H9 (cell line): ENCODE measurements at places on chromosomes 2 and 18. TPM values are rescaled to one million over a fixed set of nuclear protein-coding genes. Genes with fewer than 3 reads are reported as not detected.

GRCh38 chr2:135063210-135063609 lies 11.1 kb downstream of the RAB3GAP1 start:
- H3K27me3 ChIP-seq = no peaks in the 10 kb centered on the region
- H3K4me3 ChIP-seq = no peak overlapping the region
- peaks cover 38% of the 10 kb centered on the region for H3K36me3 ChIP-seq
- H3K4me1 ChIP-seq = no peaks in the 10 kb centered on the region
- DNase-seq = no peak
- H3K27ac ChIP-seq = no peak overlapping the region

CCDC178 gene
- 0.11 TPM in 1 of 2 replicates, not detected in the other for total RNA-seq

ASXL3 gene
- 0.35 and 0.70 TPM in 2 replicates for total RNA-seq

GRCh38 chr2:2422621-2423020 lies 91.5 kb upstream of the MYT1L start:
- peaks cover 6% of the 10 kb centered on the region; the same call in 1 of the 2 replicates for H3K4me1 ChIP-seq
- no peaks in the 10 kb centered on the region for H3K27me3 ChIP-seq
- H3K27ac ChIP-seq = peak overlapping the region; percentile 2

- no peak overlapping the region for H3K27ac ChIP-seq
- no peak overlapping the region for H3K4me3 ChIP-seq
- H3K27me3 ChIP-seq = no peaks in the 10 kb centered on the region
- DNase-seq = no peak
Measured at GRCh38 chr18:23020555-23021294, 87.6 kb downstream of the RBBP8 start.

DNA sequence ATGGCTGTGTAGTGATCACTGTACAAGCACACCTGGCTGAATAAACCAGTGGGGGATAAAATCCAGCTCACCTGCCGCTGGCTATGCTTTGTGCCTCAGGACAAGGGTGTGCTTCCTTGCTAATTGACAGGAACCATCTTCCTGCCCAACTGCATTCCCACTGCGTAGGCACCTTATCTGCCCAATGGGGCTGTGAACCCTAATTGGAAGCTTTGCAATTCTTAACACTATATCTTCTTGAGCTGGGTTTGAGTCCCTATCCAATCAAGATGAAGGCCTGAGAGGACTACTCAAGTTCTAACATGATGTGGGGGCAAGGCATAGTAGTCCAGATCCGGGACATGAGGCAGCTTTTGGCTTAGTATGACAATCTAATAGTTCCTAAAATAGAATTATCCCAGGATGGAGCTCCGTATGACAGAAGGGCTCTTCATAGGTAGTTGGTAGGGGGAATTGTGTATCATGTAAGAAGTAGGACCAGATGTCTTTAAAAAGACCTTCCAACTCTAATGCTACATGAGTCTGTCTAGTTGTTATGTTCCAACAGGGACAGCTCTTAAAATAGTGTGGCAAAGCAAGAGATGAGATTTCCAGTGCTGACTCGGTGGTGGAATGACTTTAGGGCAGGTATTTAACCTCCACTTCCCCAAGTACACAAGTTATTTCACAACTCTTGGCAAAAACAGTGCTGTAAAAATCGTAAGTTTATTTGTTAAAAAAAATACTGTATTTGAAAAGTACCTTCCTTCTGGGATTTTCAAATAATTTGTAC lies 2.3 kb upstream of the TMEM150A start:
- peaks cover 3% of the 10 kb centered on the region; the same call in 1 of the 2 replicates for H3K4me1 ChIP-seq
- H3K27ac ChIP-seq = no peak overlapping the region
- peaks cover 10% of the 10 kb centered on the region; the same call in 2 of the 3 replicates for H3K36me3 ChIP-seq
- H3K4me3 ChIP-seq = peak overlapping the region; percentile 51; the same call in 2 of the 3 replicates
- H3K27me3 ChIP-seq = no peaks in the 10 kb centered on the region

DNA sequence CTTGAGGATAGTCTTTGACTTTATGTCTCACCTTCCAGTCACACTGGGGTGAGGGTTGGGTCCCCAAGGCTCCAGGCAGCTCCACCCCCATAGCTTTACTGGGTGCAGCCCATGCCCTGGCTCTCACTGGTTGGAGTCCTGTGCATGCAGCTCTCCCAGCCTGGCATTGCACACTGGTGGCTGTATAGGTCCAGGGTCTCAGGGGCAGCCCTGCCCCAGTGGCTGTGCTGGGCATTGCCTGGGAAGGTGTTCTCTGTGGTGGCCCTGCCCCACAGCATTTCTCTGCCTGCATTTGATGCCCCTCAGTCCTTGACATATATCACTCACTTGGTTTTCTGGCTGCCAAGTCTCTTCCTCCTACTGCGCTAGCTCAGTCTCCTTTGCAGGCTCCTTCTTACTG lies 21.2 kb downstream of the MPHOSPH10 start:
- H3K36me3 ChIP-seq = peaks cover 20% of the 10 kb centered on the region; the same call in 2 of the 3 replicates
- no peak for DNase-seq

DNA sequence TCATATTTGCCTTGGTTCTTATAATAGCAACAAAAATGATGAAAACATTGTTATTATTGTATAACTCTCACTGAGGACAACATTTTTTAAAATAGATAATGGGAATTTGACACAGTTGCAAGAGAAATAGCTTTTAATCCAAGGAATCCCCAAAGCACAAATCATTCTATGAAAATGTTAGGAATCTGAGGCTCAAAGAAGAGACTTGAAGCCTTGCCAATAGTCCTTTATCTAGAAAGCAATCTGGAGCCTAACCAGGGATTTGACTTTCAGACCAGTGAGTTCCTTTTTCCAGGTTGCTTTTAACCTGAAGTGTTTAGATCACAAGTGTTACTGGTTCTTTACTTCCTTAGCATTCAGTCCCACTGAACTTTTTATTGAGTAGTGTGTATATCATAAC lies 574.5 kb upstream of the ZEB2 start:
- H3K4me1 ChIP-seq = no peaks in the 10 kb centered on the region
- no peak overlapping the region for H3K27ac ChIP-seq
- H3K27me3 ChIP-seq = no peaks in the 10 kb centered on the region

DNA sequence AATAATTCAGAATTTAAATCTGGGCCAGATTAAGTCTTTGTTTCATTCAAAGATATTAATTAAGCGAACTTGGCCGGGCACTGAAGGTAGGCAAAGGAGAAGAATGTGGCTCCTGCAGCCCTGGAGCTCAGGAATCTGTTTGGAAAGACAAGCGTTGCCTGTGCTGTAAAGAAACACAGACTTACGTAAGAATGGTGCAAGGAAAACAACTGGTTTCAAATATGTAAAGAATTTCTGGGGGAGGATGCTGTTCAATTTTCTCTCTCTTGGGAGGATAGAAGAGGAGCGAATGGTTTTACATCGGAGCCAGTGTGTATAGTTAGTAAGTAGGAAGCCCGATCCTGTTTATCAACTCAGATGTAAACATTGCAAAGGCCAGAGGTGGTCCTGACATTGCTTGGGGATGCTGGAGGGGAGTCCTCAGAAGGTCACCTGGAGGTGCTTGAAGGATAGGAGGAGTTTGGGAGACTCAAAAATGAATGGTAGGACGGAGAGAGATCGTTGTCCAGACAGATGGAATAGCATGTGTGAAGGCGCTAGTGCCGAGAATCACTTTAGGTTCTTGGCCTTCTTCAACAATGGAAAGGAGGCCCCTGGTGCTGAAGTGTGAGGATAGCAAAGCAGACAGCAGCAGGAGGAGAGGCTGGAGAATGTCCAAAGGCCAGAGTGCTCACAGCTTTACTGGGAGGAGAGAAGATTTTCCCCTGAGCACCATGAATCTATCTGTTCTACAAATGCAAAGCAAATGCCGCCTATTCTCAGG lies 456.1 kb downstream of the LPIN1 start:
- no peaks in the 10 kb centered on the region for H3K27me3 ChIP-seq
- H3K36me3 ChIP-seq = no peaks in the 10 kb centered on the region
- DNase-seq = no peak
- H3K4me1 ChIP-seq = no peaks in the 10 kb centered on the region; the same call in 1 of the 2 replicates
- H3K4me3 ChIP-seq = no peak overlapping the region

DNA sequence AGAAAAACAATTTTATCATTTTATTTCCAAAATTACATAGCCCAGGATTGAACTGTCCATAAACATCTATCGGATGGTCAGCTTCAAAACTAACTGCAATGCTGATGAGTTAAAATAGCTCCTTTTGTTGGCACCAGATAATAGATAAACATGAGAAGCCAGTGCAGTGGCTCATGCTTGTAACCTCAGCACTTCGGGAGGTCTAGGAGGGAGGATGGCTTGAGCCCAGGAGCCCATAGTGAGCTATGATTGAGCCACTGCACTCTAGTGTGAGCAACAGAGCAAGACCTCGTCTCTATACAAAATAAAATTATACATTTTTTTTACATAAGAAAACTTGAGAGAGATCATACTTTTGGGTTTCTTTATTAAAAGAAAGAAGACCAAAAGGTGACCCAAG lies 34.6 kb upstream of the IMPA2 start:
- no peaks in the 10 kb centered on the region for H3K27me3 ChIP-seq
- peaks cover 2% of the 10 kb centered on the region; the same call in 1 of the 2 replicates for H3K4me1 ChIP-seq
- no peak for DNase-seq
- no peaks in the 10 kb centered on the region for H3K36me3 ChIP-seq

MSTN gene
- total RNA-seq = not detected in 2 replicates

CEBPZOS gene
- total RNA-seq = 0.64 and 1.5 TPM in 2 replicates

GRCh38 chr2:216083464-216084281 lies 2.0 kb downstream of the TMEM169 start:
- no peaks in the 10 kb centered on the region; the same call in 1 of the 2 replicates for H3K27me3 ChIP-seq
- no peaks in the 10 kb centered on the region; the same call in 1 of the 2 replicates for H3K36me3 ChIP-seq

DNA sequence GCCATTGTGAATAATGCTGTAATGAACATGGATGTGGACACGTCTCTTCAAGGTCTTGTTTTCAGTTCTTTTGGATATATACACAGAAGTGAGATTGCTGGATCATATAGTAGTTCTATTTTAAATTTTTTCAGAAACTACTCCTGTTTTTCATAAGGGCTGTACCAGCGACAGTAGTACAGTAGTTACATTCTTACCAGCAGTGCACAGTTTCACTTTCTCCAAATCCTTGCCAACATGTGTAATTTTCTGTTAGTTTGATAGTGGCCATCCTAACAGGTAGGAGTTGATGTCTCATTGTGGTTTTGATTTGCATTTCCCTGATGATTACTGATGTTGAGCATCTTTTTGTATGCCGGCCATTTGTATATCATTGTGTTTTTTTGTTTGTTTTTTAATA lies 81.7 kb downstream of the EPC2 start:
- DNase-seq = no peak
- H3K4me3 ChIP-seq = no peak overlapping the region
- H3K36me3 ChIP-seq = 0 out of 2 replicates have a peak, but pooled peaks cover 5% of the 10 kb centered on the region
- H3K27ac ChIP-seq = no peak overlapping the region

DNA sequence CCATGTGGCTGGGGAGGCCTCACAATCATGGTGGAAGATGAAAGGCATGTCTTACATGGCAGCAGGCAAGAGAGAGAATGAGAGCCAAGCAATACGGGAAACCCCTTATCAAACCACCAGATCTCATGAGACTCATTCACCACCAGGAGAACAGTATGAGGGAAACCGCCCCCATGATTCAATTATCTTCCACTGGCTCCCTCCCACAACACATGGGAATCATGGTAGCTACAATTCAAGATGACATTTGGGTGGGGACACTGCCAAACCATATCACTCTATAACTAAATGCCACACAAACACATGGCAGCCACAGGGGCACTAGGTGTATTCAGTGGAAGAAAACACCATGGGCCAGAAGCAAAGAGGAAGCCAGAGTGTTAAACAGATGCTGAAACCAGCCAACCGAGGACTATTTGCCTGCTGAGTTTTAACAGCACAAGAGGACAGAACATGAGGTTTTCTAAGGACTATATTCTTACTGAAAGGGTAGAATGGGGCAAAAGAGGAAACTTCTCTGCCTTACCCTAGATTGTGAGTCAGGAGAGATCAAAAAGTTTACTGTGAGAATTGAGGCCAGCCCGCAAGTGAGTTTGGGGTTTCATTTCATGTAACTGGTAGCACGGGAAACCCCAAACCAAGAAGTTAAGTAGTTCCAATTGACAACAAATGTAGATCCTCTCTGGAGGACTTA lies 49.2 kb downstream of the SIGLEC15 start:
- H3K27me3 ChIP-seq = no peaks in the 10 kb centered on the region
- no peak overlapping the region for H3K4me3 ChIP-seq
- H3K27ac ChIP-seq = no peak overlapping the region

DNA sequence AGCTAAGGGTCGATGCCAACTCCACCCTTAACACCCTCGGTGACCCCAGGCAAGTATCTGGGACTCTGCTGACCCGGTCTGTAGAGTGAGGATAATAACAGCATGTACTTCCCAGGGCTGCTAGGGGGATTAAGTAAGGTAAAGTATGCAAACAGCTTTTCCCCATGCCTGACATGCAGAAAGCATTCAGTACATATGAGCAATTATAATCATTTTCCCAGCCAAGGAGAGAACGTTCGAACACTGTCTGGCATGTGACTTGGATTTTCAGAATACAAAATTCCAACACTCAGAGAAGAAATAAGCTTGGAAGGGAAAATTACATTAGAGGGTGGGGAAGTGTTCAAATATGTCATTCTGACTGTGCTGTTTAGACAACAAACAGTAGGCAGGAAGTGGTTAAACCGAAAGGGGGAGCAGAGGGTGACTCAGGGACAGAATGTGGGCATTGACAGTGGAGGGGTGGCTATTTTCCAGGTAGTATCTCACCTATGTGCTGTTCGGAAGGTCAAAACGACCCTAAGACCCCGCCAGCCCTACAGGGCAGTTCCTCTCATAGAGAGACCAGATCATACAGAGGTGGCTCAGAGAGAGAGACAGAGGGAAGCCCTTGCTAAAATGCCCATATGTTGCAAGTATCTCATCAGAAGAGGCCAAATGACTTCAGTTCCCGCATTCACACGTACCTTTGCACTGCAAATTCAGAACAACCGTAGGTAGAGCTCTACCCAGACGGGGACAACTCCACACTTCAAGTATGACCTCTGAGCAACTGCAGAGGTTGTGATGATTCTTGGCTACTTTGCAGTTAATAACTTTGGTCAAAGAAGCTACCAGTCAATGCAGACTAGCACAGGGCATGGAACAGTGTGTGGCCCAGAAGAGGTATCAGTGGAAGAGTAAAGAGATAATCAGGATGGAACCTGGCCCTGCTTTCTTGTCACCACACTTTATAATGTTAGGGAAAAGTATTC lies 14.8 kb downstream of the ASPRV1 start:
- no peak overlapping the region for H3K27ac ChIP-seq
- no peaks in the 10 kb centered on the region for H3K27me3 ChIP-seq
- H3K4me1 ChIP-seq = no peaks in the 10 kb centered on the region
- H3K4me3 ChIP-seq = no peak overlapping the region

- no peak overlapping the region for H3K4me3 ChIP-seq
- no peaks in the 10 kb centered on the region for H3K36me3 ChIP-seq
- H3K4me1 ChIP-seq = no peaks in the 10 kb centered on the region
- H3K27me3 ChIP-seq = no peaks in the 10 kb centered on the region
- no peak overlapping the region for H3K27ac ChIP-seq
Measured at GRCh38 chr2:45813003-45813941, 161.8 kb downstream of the PRKCE start.

- H3K4me3 ChIP-seq = no peak overlapping the region
- H3K27me3 ChIP-seq = no peaks in the 10 kb centered on the region
Measured at GRCh38 chr18:7824970-7825369, 257.9 kb downstream of the PTPRM start.

DNA sequence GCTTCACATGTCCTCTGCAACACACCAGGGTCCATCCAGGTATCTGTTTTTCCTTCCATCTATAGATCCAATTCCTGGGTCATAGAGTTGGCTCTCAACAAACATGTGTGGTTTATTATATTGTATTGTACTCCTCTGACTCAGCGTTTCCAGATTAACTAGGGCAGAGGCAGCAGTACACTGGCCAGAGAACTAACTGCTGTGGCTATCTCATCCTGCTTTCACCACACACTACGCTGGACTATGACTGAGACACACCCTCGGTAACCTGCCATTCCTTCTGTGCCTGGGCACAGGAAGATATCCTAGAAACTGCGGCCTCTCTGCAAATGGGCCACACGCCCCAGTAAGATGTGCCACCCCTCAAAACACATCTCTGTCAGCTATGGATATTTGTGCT lies 159.8 kb upstream of the STK17B start:
- DNase-seq = no peak
- H3K36me3 ChIP-seq = no peaks in the 10 kb centered on the region
- no peaks in the 10 kb centered on the region; the same call in 1 of the 2 replicates for H3K4me1 ChIP-seq
- H3K27ac ChIP-seq = no peak overlapping the region
- H3K27me3 ChIP-seq = no peaks in the 10 kb centered on the region
